ENCODE measurements at places on chromosomes 2 and 18.
A peak's percentile ranks its signal among the peaks of the same experiment; 100 is the strongest.

DNA sequence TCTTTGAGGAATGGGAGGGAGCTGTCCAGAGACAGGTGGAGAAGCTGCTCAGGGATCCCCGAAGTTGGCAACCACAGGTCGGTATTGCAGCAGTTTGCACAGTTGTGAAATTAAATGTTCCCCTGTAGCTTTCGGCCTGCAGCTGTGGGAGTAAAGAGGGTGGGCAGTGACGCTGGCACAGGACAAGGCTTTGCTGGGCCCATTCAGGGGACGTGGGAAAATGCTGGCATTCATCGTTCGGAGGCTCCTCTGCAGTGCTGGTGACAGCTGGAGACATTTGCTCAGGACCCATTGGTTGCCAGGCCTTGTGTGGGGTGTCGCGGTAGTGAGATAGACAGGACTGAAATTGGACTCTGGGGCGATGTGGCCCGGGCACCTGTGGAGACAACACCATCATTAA, 173.7 kb downstream of the MYCN start:
- DNase-seq: no peak

GRCh38 chr2:175034716-175035115, 29.5 kb upstream of the CHN1 start:
- no peak for DNase-seq

GRCh38 chr2:33081691-33082090, 134.9 kb downstream of the LTBP1 start:
- DNase-seq: no peak

- no peak for DNase-seq
Measured at GRCh38 chr18:59063300-59063906, 76.3 kb upstream of the SEC11C start.

DNA sequence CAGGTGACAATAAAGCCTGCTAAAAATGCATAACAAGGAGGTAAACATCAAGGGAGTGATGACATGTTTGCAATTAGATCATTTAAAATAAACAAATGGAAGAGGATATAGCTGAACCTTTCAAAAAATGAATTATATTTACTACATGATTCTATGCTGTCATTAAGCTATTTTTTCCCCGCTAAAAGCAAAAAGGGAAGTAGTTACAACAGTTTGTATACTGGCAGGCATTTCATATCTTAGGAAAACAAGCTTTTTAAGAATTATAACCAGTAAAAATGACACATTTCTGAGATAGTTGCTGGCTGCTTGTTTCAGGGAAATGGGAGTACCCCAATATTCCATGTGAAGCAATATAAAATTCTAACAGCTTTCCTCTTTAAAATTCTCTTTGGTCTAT, 89.1 kb upstream of the ITGB6 start:
- DNase-seq: no peak

DNA sequence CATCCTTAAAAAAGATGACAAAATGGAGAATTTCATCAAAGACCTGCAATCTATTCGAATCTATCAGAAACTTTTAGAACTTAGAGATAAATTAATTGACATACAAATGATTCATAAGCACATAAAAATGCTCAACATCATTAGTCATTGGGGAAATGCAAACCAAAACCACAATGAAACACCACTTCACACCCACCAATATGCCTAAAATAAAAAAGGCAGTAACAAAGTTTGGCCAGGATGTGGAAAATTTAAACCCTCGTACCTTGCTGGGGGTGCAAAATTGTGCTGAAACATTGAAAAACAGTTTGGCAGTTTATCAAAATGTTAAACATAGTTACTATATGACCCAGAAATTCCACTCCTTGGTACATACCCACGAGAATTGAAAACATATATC, 11.5 kb upstream of the EIF2AK3 start:
- DNase-seq: no peak

GRCh38 chr2:121076885-121077549, 208.0 kb downstream of the TFCP2L1 start:
- DNase-seq: peak; percentile 93

DNA sequence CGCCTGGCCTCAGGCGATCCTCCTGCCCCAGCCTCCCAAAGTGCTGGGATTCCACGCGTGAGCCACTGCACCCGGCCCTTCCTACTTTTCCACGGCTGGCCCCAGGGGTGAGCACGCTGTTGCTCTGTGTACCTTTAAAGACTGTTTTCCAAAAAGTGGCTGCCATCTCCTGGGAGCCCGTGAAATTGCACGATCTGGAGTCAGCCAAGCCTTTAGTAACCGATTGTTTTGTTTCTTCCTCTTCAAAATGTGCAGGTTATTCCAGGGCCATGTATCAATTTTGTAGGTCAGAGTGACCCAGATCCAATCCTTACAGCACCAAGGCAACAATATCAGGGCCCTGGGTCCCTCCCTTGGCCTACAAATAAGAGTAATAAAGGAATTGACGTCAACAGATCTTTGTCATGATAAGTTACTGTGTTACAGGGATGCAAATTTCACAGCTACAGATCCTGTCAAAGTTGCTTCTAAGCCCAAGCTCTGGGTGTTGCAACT, 135.6 kb upstream of the ZNF236 start:
- DNase-seq: peak; percentile 63

GRCh38 chr2:241817126-241817820, 8.3 kb downstream of the NEU4 start:
- no peak for DNase-seq

DNA sequence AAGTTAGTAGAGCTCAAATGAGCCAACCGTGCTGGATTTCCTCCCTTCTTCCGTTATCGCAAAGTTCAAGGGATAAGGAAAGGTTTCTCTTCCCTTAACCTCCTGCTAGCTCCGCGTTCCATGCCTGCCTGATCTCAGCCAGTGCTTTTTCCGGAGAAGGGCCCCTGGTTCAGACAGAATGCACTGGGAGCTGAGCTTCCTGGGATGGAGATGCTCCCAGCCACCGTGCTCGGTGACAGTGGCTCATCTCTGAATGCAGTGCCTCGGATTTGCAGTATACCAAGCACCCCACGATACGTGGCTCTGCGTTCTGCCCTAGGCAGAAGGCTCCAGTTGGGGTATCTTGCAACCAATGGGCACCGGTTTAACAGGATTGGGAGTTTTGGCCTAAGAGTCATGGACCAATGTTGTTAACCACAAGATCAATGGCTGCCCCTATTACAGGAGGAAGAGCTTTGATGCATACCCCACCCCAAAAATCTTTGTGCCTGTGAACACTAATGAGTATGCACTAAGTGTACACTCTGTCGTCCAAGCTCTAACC, 876 bp downstream of the CNTNAP5 start:
- no peak for DNase-seq

DNA sequence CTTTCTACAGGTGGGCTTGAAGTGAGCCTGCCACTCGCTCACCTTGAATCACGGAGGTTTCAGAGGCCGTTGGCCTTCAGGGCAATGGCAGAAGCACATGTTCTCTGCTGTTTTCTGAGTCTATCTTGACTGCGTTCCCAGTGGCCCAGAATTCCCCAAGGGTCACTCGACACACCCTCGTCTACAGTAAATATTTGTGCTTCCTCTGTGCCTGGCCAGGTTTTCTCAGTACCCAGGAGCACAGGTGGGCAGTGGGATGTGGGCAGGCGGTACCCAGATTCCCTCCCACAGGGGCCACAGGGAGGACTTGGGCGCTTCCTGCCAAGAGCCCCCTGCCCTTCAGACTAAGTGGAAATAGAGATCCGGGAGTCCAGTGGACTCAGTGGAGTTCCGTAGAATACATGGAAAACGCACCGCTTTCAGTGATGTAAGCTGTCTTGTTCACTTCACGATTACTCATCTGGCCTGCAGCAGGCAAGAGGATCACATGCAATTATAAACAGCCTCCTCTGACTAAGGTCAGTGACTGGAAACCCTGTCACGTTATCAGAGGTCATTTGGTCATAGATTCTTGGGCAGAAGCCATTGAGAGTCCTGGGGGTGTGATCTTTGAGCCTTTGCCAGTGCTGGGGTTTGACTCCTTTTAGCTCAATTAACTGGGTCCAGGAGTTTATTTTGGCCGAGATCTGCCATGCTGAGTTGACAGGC, 179.8 kb downstream of the NEDD4L start:
- DNase-seq: no peak

GRCh38 chr18:49566217-49566770, 4.4 kb downstream of the LIPG start:
- no peak for DNase-seq

DNA sequence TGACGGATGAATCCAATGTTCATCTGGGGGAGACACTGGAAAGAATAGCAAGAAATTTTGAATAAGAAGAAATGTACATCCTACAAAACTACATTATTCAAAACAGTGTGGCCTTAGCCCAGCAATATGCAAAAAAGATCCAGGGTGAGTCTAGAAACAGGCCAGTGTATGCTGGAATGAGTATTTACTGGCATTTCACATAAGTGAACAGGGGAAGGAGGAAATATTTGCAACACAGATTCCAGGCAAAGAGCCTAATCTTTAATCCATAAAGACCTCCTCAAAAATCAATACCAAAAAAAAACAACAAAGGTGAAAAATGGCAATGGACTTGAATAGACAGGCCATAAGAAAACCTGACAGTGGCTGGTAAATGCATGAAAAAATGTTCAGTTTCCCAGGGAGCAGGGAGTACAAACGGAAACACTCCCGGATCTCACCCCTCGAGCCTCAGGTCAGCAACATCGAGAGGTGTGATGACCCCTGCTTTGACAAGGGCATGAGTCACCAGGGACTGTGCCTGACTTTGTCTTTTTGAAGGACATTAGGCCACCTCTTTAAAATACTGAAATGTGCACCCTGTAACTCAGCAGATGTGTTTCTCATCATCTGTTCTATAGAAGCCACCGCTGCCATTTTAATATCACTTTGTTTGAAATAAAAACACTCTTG, 12.7 kb upstream of the GPC1 start:
- no peak for DNase-seq

- DNase-seq: no peak
Measured at GRCh38 chr2:16390561-16390960, 275.1 kb downstream of the CYRIA start.

DNA sequence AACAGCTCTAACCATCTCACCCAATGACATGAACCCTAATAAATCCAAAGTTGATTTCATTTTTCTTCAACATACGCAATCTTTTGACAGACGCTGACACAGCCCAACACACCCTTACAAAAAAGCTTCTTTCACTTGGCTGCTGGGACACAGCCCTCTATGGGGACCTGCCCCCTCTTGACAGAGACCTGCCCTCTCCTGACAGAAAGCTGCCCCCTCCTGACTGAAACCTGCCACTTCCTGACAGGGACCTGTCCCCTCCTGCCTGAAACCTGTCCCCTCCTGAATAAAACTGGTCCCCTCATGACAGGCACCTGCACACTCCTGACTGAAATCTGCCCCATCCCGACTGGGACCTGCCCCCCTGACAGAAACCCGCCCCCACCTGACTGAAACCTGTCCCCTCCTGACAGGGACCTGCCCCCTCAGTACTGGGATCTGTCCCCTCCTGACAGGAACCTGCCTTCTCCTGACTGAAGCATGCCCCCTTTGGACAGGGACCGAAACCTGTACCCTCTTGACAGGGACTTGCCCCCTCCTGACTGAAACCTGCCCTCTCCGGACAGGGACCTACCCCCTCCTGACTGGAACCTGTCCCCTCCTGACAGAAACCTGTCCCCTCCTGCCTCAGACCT, 87.9 kb downstream of the PXDN start:
- DNase-seq: peak; percentile 48

- DNase-seq: no peak
Measured at GRCh38 chr2:207491086-207491485, 38.7 kb upstream of the CREB1 start.

GRCh38 chr2:607709-608108, 69.5 kb downstream of the TMEM18 start:
- no peak for DNase-seq

DNA sequence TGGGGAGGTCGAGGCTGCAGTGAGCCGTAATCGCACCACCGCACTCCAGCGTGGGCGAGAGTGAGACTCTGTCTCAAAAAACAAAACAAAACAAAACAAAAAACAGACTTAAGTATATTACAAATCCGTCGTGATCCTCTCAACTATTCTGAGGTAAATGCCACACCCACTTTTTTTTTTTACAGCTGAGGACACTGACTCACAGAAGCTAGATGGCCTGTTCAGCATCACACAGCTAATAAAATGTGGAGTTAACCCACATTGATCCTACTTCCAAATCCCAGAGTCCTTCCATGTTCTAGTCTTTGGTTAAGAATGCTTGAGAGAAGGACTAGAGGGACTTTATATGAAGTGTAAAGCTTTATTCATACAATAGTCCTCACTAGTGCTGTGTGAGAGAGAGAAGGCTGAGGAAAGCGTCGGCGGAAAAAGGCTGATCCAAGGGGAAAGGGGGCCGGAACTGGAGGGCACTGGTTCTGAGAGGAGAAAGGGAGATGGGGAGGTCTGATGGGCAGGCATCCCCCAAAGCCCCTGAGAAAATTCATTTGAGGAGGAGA, 627 bp downstream of the RNF25 start:
- no peak for DNase-seq

- DNase-seq: no peak
Measured at GRCh38 chr2:112623913-112624777, 21.6 kb upstream of the SLC20A1 start.

DNA sequence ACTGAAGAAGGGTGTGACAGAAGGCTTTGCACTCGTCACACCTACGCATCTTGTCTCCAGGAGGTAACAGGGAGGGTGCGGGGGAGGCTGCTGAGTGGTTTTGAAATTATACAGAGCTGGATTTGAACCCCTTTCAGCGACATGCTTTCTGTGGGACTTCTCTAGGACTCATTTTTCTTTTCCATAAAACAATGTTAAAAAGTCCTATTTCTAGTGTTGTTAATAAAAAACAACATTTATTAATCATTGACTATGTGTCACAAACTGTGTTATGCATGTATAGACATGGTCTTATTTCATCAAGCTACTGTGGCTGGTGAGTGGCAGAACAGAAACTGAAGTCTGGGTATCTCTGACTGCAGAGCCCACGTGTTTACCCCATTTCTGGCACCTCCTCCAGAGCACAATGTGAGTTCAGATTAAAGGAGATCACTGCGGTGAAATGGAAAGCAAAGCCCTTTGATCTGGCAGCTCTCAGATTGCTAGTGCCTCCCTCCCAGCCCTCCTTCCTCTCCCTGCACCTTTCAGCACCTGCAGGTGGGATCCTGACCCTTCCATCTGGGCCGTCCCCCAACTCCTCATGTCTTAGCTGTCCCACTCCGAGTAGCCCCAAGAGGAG, 315.5 kb upstream of the MYT1L start:
- no peak for DNase-seq

DNA sequence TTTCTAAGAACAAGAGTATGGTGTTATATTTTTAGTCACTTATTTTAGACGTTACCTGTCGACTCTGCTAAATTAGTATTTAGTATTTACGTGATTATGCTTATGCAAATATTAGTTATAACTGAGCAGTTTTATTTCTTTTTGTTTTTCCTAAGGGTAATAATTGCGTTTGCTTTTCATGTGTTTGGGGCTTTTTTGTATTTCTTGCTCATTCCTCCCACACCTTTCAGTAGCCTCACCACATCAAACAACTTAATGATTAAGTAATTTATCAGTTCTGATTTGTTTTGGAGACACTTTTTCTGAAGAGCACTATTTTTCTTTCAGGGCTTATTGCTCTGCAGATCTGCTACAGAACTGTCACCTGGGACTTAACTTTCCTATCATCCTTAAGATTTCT, 7.5 kb downstream of the SLC4A1AP start:
- no peak for DNase-seq

- DNase-seq: no peak
Measured at GRCh38 chr2:21001225-21001946, 42.5 kb downstream of the APOB start.
